ENCODE measurements at places on chromosomes 2 and 18.

DNA sequence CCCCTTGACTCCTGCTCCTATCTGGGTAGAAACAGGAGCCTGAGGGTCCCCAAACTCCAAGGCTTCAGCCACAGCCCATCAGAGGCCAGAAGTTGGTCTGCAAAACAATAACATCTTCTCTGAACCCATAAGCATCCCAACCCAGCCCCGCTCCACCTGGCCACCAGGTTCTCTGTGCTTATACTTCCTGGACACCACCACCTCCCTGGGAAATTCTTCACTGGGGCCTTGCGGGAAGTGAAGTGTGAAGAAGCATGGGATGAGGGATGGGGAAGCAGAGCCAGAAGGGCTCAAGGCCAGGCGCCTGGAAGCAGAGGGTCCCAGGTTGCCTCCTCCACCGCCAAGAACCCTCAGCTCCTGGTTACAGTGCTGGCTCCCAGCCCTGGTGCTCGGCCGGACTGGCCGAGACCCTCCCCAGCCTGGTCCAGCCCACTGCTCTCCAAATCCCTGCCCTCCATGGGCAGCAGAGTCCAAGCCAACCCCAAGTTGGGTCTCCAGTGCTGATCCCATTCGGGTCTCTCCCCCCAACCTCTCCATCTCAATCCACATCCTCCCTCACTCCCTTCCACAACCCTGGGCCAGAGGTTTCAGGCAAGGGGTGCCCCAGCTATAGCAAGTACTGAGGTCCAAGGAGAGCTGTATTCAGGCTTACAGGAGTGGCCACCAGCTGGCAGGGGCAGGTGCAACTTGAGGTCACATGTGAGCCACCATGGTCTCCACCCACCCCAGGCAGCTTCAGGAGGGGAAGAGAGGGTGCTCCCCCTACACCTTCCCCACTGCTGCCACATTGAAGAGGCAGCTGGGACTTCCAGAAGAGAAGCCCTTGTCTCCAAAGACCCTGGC is 60.7 kb downstream of the TNS1 start:
- DNase-seq: no peak

DNA sequence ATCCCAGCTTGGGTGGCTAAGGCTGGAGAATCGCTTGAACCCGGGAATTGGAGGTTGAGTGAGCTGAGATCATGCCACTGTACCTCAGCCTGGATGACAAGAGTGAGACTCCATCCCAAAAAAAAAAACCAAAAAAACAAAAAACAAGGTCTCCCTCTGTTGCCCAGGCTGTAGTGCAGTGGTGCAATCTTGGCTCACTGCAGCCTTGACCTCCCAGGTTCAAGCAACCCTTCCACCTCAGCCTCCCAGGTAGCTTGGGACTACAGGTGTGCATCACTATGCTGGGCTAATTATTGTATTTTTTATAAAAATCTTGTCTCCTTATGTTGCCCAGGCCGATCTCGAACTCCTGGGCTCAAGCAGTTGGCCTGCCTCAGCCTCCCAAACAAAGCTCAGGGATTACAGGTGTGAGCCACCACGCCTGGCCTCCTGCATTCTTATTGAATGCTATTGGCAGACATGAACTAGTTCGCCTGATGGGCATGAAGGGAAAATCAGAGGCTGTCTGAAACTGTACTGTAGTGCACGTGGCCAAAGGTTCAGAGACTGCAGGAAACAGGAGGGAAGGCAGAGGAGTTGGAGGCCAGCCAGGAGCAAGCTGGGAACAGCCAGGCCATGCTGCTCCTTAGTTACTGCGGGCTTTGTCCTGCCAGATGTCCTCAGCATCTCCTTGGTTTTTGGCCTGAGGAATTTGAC is 16.0 kb upstream of the ASXL2 start:
- DNase-seq: no peak

DNA sequence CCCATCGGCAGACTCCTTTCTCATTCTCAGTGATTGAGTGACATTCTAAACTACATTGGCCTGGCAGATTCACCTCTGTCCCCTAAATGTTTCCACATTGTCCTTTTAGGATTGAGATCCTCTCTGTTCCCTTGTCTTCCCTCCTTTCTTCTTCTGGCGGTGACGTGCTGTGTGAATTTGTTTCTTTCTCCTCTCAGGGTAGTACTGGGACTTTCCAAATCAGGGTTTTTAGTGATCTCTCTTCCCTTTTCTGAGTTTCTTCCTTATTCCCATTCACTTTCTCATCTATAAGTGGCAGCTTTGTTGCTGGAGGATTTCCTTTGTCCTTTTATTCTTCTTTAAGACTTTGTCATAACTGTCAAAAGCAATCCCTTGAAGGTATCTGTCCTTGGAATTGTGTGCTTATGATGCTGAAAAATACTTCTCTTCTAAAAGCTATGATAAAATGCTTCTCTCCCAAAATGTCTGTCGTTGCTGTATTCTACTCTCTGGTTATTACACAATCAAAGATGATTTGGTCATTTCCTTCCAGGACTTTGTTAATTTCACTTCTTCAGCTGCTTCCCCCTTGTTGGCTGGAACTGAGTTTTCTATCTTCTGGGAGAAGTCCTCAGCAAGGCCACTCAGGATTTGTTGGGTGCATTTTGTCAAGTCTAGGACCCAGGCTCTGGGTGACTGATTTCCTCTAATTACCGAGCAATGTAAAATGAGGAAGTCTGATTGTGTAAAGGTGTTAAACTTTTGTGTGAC is 4.9 kb upstream of the IL1B start:
- DNase-seq: no peak

- DNase-seq: no peak
Observed at GRCh38 chr2:17429130-17429529, 89.1 kb downstream of the RAD51AP2 start.

DNA sequence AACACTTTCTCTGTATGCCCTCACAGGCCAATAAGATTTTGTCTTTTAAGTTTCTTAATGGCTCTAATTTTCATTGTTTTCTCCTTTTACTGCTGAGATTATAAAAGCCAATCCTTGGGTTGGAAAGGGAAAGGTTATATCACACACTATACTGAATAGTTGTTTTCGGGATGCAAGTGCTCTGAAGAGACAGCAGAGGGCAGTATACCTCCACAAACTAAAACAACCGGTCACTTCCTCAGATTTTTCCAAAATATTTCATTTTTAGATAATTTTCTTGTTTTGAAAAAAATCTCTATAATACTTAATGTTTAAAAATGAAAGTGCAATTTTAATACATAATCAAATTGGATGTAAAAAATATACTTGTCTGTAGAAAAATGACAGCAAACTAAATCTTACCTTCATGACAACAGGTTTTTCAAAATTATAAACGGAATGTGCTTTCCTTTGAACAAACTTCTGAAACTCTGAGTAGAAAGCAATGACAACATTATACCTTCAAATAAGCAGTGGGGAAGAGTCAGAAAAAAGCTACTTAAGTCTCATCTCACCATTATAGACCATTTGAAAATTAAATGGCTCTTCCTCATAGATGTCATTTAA is 82.7 kb downstream of the ORC4 start:
- DNase-seq: peak; percentile 32

- DNase-seq: no peak
Observed at GRCh38 chr2:38074058-38074763, 1.7 kb downstream of the CYP1B1 start.

GRCh38 chr2:196696423-196697079 is 57.0 kb downstream of the CCDC150 start:
- DNase-seq: no peak

- DNase-seq: peak; percentile 20
Observed at GRCh38 chr2:219736209-219736608, 108.8 kb downstream of the SLC4A3 start.

DNA sequence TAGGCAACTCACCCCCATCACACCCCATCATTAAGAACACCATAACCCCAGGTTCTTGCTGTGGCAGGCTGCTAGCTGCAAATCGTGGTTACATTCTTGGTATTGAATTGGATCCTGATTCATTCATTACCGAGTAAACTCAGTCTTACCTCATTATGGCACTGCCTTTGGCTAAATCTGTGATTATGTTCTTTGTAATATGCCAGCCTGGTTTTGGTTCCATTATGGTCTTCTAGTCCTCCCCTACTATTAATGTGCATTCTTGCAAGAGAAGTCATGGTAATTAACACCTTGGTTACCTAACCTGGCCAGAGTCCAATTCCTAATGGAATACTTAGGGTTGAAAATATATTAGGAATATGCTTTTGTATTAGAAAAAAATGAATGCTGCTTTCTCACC is 258.9 kb upstream of the APCDD1 start:
- DNase-seq: no peak

GRCh38 chr2:110998311-110998710 is 122.4 kb upstream of the BCL2L11 start:
- DNase-seq: no peak

DNA sequence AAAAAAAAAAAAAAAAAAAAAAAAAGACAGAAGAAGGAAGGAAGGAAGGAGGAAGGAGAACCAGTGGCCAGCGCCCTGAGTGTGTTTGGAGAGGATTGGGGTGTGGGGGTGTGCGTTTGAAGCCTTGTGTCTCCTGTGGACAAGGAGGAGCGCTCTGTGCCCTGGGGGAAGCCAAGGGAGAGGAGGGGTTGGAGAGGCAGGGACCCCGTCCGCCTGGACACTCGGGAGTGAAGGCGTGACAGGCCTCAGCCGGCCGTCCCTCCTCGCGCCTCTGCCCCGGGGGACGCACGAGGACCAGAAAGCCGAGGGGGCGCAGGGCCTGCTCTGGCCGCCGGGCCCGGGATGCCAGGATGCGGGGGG is 44.9 kb downstream of the SERTAD2 start:
- DNase-seq: no peak

DNA sequence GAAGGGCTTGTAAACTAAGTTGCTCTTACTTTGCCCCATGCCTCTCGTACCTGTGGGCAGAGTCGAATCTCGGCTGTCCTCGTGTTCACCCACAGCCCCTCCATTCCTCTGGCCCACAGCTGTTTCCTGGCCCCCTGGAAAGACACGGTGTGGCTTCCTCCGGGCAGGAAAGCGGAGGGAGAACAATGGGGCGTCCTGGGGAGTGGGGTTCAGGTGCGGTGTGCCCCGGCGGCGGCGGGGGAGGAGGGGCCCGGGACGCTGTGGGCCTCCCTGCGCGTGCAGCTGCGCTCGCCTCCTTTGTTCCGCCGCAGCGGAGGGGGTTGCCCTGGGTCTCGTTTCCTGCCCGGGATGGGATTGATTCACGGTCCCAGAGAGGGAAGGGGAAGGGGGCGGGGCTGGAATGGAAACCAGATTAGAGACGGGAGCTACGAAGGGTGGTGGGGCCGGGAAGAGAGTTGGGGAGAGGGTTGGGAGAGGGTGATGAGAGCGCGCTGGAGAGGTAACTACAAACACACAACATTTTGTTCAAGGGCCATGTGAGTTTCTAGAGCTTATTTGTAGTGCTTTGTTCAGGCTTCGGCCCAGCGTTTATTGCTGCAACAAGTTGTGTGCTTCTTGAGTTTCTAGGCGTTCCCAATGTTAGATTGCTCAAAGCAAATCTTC is 796 bp downstream of the MYO1B start:
- DNase-seq: no peak

DNA sequence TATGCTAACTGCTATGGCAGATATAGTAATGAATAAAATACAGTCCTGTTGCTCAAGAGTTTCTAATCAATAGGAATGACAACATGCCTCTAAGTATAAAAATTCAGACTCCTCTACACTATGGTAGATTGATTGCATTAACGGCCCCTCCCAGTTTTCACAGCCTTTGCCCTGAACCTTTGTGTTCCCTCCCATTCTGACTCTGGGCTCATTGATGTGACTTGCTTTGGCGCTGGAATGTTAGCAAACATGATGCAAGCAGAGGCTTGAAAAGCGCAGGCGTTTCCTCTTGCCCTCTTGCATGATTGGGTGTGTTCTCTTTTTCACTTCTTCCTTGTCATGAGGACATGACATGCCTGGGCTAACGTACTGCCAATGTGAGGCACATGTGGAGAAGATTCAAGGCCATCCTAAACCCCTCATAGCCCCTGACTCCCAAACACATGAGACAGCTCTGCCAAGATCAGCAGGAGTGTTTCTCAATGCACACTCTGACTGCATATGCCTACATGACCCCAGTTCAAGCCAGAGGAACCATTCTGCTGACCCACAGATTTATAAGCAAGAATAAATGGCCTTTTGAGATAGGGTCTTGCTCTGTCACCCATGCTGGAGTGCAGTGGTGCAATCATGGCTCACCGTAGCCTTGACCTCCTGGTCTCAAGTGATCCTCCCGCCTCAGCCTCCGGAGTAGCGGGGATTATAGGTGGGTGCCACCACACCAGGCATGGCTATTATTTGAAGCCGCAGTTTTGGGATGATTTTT is 49.7 kb upstream of the CD28 start:
- DNase-seq: no peak

DNA sequence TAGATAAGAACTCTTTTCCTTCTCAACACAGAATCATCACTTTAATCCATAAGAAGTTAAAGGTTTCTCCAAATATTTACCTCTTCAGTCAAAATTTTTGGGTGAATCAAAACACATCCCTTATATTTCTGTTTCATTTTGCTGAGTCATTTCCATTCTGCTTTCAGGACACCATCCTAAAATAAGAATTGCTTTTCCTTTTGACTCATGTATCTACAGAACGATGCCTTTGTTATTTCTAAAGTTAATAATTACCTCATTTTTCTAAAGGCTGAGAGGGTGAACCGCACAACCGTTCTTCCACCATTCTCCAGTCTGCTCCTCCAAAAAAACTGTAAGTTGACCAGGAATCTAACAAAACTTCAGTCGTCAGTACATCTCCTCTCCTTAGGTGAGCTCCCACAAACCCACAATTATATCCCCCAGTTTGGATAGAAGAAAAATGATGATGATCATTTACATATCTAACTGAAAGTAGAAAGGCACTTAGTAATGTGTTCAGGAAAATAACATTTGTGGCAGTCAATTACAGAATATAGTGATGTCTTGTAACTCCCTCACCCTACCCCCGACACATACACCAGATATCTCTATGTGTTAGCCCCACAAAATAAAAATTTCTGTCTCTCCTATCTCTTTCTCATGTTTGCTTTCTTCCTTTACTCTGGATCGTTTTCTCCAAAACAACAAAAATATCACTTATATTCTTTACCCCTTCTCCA is 162.5 kb downstream of the RAD51AP2 start:
- DNase-seq: no peak

DNA sequence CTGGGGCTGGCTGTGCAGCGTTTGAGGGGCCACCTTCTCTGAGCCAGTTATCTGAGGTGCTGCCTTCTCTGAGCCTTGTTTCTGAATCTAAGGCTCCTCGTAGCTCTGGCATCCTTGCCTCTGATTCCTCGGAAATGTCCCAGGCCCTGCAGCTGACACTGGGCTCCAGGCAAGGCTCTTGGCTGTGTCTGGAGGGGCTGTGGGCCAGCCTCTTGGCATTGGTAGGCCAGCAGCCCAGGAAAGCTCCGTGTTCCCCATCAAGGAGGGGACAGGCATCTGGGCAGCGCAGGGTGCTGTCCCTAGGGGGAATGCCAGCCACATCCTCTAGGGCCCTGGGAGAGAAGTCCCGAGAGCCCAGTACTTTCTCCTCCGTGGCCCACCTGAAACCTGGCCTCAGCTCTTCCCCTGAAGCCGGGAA is 40.7 kb upstream of the TAF1B start:
- DNase-seq: no peak

Measured in CD4-positive, alpha-beta T cell treated with Interleukin-10 for 1 hour (primary cell).